Activated T-cell treated with anti-CD3 and anti-CD28 coated beads, Interleukin-2, amount 50 U/mL, for 72 hours (primary cell): ENCODE measurements at places on chromosomes 13 and 19. TPM values are rescaled to one million over a fixed set of nuclear protein-coding genes. Genes with fewer than 3 reads are reported as not detected.
A peak's percentile ranks its signal among the peaks of the same experiment; 100 is the strongest.

HIF3A gene
- total RNA-seq = not detected

C19orf67 gene
- not detected for total RNA-seq

KLK2 gene
- total RNA-seq = 0.63 TPM

KLF1 gene
- total RNA-seq = 0.58 TPM

LILRB3 gene
- total RNA-seq = 1.2 TPM

DMKN gene
- 3.7 TPM for total RNA-seq

AMH gene
- total RNA-seq = 10.0 TPM

ZNF536 gene
- 0.29 TPM for total RNA-seq

SPACA4 gene
- not detected for total RNA-seq

SYNGR4 gene
- 0.25 TPM for total RNA-seq

CEACAM8 gene
- total RNA-seq = not detected

GRCh38 chr13:46492946-46493345 lies 60.0 kb upstream of the LRCH1 start:
- no peak for DNase-seq

DNA sequence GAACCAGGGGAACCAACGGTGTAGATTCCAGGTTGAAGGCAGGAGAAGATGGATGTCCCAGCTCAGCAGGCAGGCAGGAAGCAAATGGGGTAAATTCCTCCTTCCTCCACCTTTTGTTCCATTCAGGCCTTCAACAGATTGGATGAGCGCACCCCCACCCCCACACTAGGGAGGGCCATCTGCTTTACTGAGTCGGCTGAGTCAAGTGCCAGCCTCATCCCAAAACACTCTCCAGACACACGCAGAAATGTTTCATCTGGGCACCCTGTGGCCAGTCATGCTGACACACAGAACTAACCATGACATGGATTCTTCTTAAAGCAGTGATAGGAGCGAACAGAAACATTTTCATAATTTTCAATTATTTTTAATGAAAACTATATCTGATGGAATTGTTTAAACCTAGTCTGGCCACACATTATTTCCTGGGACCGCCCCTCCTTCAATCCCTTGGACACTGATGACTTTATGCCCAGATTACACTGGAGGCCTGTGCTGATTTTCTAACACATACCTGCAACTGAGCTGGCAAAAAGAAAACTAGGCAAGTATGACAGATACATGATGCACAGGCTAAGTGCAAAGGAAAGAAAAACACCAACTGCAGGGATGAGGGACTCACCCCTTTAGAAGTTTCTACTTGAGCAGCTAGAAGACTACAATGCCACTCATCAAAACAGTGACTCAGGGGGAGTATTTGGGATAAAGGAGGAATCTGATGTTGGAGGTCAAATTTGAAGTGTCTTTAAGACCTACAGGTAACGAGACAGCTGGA lies 154.2 kb downstream of the TNFRSF19 start:
- DNase-seq = no peak

DNA sequence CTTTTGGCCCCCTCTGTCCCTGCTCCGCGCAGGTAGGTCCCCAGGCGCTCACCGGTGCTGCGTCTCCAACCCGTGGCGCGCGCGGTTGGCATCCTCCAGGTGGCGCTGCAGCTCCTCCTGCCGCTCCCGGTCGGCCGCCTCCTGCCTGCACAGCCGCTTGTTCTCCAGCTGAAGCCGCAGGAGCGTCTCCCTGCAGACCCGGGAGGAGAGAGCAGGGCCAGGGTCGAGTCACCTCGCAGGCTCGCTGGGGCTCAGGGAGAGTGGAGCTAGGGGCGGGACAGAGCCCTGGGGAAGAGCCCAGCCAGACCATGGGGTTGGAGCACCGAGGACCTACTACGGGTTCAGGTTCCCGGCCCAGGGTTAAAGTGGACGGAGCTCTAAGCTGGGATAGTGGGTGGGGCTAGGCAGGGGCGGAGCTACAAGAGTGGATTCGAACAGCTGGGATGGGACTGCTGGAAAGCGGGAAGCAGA lies 9.3 kb downstream of the HOOK2 start:
- peak; percentile 90 for DNase-seq

GRCh38 chr19:51547397-51548212 lies 16.1 kb upstream of the SIGLEC6 start:
- no peak for DNase-seq

- no peak for DNase-seq
Observed at GRCh38 chr19:15636026-15636425, 4.7 kb upstream of the CYP4F3 start.

- no peak for DNase-seq
Observed at GRCh38 chr13:82661126-82661525, 1221.1 kb downstream of the SLITRK1 start.

GRCh38 chr13:36298535-36299068 lies 988 bp upstream of the CCDC169 start:
- DNase-seq = no peak

DNA sequence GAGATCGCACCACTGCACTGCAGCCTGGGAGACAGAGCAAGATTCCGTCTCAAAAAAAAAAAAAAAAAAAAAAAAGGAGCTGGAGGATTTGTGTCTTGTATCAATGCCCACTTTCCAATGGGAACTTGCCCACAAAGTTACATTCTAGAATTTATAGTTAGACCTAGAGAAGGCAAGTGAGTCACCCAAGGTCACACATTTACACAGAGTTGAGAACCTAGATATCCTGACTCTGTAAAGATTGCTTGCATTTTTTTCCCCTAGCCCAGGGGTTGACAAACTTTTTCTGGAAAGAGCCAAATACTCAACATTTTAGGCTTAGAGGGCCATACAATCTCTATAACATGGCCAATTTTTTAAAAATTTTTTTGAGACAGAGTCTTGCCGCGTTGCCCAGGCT lies 7.7 kb upstream of the BRD4 start:
- DNase-seq = no peak

DNA sequence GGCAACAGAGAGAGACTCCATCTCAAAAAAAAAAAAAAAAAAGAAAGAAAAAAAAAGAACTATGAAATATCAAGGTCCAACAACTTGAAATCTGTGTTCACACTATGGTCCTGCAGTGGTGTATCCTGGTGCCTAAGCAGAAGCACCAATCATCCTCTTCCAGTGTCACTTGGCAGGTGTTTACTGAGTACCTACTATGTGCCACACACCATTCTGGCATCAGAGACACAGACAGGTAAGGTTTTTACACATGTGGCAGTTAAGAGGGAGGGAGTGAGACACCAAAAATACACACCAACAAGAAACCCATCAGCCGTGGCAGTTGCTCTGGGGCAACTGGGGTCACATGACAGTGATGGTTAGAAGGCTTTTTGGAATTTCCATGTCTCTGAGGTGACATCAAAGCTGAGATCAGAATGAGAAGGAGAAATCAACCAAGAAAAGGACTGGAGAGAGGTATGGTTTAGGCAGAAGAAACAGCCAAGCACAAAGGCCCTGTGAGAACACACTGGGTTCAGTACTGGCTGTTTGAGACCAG lies 17.6 kb downstream of the PBX4 start:
- DNase-seq = no peak

DNA sequence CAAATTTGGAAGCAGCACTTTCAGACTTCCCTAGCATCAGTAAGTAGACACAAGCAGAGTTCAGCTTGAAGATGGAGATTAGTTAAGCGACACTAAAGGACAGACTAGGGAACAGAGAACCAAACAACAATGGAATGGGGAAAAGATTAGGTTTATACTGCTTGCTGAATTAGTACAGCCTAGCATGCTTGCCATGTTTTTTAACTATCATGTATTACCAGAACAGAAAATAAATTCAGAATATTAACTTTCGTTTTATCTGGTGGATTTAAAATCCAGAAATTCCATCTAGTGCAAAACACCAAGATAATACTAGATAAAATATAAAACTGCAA lies 451.5 kb upstream of the SLC10A2 start:
- DNase-seq = no peak

DNA sequence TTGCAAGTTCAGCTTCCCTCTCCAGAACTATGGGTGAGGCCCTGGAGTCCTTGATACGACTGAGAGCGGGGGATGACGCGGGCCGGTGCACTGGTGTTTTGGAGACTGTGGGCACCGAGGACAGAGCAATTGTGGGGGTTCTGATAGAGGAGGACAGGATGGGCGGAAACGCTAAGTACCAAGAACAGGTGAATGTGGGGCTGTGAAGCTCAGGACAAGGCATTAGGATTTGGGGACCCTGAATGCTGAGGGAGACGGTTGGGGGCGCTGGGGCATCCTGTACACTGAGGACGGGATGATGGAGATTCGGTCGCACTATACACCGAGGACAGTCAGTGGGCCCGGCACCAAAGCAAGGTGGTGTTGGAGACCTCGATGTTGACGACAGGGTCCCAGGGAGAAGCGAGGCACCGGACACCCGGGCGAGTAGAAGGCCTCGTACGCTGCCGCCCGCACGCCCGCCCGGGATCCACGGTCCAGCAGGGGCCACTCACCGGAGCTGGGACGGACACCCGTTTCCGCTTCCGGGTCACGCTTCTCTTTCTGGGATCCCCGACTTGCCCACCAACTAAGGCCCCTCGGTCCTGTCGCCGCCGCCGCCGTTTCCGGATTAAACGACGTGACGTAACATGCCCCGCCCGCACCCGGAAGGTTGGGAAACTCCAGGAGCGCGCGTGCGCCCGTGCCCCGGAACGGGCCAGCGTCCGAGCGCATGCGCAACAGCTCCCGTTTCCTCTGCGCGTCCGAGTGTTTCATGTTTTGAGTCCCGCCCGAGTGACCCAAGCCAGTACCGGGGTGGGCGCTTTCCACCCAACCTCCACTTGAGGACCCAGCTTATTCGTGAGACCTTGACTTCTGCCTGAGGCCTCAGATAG lies at the start of gene CHMP2A:
Gene CHMP2A, minus strand, starts transcription at position 612 of the 875 bp plus-strand sequence. CDS start 893 bp downstream, outside the sequence.
- DNase-seq = peak; percentile 99

DNA sequence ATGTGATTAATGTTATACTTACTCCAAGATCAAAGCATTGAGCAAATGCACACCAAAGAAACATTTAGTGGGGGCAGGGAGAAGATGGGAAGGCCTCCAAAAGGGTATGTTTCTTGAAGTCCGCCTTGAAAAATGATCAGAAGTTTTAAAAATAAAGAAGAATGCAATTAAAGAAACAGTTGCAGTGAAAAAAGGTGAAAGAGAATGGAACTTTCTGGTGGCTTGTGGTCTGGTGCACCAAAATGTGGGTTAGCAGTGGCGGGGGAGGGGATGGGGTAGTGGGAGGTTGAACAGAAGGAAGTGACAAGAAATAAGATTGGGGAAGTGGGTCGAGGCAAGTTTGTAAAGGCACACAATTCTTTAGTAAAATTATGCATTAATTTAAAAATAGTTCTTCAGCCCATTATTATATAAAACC lies 2.5 kb downstream of the LCP1 start:
- DNase-seq = peak; percentile 84

DNA sequence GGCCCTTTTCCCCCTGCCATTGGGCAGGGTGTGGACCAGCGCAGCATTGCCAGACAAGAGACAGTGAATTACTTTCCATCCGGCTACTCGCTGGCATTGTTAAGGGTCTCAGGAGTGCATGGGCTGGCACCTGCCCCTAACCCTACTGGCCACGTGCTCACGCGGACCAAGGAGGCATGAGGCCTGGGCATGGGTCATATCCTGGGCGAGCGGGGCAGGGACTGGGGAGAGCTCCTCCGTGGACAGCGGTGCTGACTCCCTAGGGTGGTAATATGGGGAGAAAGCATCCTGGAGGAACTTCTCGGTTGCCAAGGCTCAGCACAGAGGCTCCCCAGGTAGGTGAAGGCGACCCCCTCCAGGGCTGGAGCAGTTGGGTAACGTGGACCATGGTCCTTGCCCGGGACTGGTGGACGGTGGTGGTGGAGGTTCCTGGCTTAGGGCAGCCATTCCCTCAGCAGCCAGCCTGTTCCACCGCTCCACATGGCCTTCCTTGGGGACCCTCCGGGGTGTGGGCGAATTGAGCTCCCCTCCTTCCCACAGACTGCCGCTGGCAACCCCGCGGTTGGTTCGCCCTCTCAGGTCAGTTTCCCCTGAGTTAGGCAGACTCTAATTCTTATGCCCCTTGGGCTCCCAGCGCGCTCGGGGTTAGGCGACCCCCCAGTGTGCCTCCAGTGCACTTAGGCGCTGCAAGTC lies 465.1 kb downstream of the SLITRK5 start:
- DNase-seq = no peak

- DNase-seq = no peak
Observed at GRCh38 chr19:46191972-46192371, 37.6 kb upstream of the IGFL1 start.
